Activated T-helper 1 cell treated with anti-CD3 and anti-CD28 coated beads, Interleukin-12 subunit alpha, Interleukin-12 subunit beta, Interleukin-2, Interleukin-4 antibody, amounts not matched to agents 30 ng/mL and 10 ng/mL and 1 ng/mL, durations not matched to agents 14 hours and 24 hours and 36 hours (primary cell): ENCODE measurements at places on chromosomes 4 and X. TPM values are rescaled to one million over a fixed set of nuclear protein-coding genes. Genes with fewer than 3 reads are reported as not detected.

SMIM10 gene
- 0.86 and 1.1 TPM in 2 replicates for total RNA-seq

ERVMER34-1 gene
- 0.05 TPM in 1 of 2 replicates, not detected in the other for total RNA-seq

FGFR3 gene
- total RNA-seq = 0.29 and 0.39 TPM in 2 replicates

PRICKLE3 gene
- 19.5 and 20.4 TPM in 2 replicates for total RNA-seq

SPANXD gene
- total RNA-seq = not detected in 2 replicates
